ENCODE measurements at places on chromosomes 13 and 19.

DNA sequence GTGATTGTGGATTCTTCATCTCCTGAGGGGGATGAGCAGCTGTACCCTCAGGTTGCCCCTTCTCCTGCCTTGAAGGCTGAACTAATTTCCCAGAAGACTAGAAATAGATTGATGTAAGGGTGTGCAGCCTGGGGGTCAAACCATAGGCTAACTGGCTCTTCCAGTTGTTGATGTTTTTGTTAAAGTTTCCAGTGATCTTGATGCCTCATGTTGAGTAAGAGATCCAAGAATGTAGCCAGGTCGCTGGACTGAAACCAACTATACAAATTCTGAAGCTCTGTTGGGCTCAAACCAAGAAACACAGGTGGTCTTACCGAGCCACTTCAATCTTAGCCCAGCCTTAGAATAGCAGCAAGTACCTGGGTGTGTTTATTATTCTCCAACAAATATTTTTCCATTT lies 391.8 kb downstream of the KLF5 start:
- no peak for DNase-seq

GRCh38 chr13:77409412-77409811 lies 82.5 kb upstream of the MYCBP2 start:
- DNase-seq, result no peak

- no peak for DNase-seq
These were observed 224.2 kb upstream of the STARD13 start for GRCh38 chr13:33509642-33510229.

- no peak for DNase-seq
These were observed 858.4 kb downstream of the SLITRK6 start for GRCh38 chr13:84940798-84941197.

All from D341Med (cell line).